ENCODE measurements at places on chromosomes 7 and 10.

GRCh38 chr7:149855361-149856305 is 17.5 kb downstream of the ZNF862 start:
- DNase-seq = no peak

DNA sequence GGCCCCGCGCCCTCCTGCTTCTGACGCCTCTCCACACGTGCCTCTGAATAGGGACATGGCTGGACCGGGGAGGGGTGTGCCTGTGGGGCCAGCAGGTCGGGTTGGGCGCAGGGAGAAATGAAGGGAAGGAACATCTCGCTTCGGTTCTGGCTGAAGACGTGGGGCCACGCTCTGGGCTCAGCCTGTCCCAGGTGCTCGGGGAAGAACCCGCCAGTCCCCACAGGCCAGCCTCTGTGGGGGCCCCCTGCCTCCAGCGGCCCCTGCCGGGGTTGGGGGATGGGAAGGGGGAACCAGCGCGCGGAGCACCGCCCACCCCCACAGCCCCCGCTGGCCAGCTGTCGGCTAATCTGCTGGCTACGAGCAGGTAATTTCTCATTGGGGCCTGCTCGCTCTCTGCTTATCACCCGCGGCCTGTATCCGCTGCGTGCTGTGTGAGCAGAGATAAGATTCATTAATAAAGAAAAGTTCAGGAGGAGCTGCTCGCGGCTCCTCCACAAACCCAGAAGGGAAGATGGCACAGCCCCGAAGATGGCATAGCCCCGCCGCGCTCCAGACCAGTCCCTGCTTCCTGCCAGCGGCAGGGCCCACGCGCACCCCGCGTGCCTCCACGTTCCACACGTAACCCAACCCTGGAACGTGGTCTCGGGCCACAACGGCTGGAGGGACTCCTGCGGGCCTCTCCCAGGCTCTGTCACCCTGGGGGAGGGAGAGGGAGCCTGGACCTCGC is 186.2 kb downstream of the ELFN1 start:
- no peak for DNase-seq

DNA sequence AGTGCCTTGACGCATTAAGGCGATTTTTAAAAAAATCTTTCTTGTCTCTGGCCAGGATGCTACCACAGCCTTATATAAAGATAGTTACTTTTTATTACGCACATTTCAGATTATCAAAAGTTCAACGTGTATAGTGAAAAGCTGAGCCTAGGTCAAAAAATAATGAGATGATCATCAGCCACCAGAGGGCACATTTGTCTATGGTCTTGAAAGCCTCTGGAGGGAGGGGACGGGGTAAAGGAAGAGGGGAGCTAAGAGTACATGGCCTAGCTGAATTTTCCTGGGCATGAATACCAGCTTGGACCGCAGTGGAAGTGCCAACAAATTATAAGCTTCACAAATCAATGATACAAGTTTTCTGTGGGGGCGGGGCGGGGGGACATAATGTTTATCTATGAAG is 285.9 kb upstream of the SMIM30 start:
- DNase-seq = no peak

DNA sequence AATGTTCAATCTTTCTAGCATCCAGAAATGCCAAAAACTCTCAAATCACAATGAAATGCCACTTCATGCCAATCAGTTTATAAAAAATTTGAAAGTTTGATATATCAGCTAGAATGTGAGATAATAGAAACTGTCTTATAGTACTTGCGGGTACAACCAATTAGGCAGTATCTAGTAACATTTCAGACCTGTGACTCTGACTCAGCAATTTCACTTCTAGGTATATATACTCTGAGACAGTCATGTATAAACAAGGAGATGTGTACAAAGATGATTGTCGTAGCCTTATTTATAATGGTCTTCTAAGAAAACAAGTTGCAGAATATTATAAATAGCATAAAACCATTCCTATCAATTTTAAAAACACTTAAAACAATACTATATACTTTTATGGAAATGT is 252.3 kb upstream of the PODXL start:
- DNase-seq = no peak

DNA sequence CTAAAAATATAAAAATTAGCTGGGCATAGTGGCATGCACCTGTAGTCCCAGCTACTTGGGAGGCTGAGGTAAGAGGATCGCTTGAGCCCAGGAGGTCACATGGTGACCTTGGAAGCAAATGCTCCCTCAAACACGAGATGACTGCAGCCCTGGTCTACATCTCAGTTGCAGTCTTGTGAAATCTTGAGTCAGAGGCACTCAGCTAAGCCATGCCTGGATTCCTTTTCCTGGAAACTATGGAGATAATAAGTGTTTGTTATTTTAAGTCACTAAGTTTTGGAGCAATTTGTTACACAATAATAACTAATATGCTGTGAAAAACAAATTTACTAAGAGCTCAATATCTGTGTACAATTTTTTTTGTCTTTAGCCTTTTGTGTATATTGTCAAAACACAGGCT is 284.3 kb upstream of the KAT6B start:
- DNase-seq = no peak

DNA sequence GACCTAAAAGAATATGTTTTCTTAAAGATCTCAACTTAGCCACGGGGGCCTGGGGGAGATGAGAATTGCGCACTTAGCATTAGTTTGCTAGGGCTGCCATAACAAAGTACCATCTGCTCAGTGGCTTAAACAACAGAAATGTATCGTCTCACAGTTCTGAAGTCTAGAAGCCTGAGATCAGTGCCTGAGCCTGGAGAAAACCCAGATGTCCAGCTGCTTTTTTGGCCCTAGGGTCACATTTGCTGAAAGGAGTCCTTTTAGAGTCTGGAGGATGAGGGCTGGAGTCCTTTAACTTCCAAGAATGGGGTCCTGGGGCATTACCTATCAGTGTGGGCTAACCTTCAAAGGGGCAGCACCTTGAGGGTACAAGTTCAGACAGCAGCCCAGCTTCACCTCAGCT is 48.2 kb downstream of the SMURF1 start:
- no peak for DNase-seq

- DNase-seq = no peak
These were observed 29.0 kb downstream of the DENND2A start for GRCh38 chr7:140611641-140612040.

- no peak for DNase-seq
These were observed 256.2 kb downstream of the ELFN1 start for GRCh38 chr7:1925973-1926907.

DNA sequence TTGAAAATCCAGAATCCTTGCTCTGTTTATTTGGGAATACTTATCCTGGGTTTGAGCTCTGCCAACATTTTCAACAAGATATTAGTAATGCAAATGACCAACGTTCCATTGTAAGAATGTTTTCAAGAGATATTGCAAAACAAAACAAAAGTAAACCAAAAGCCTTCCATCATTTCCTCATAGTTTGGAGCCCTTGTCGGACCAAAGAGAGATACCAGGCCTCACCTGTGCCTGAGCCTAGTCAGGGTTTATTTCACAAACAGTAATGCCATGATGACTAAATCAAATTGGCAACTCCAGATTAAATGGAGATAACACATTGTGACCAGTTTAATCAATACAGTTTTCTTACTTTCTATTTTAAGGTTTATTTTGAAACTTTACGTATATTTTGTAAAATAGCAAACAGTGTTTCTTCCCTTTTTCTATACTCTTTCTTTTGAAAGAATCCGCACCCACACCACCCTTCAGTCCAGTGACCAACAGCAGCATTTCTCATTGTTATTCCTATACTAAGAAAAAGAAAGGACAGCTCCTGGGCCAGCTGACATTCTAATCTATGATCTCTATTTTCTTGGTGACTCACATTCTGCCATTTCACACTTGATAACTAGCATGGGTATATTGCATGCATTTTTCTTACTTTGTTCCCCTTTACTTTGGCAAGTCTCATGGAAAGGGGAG is 168.5 kb upstream of the MEOX2 start:
- no peak for DNase-seq

DNA sequence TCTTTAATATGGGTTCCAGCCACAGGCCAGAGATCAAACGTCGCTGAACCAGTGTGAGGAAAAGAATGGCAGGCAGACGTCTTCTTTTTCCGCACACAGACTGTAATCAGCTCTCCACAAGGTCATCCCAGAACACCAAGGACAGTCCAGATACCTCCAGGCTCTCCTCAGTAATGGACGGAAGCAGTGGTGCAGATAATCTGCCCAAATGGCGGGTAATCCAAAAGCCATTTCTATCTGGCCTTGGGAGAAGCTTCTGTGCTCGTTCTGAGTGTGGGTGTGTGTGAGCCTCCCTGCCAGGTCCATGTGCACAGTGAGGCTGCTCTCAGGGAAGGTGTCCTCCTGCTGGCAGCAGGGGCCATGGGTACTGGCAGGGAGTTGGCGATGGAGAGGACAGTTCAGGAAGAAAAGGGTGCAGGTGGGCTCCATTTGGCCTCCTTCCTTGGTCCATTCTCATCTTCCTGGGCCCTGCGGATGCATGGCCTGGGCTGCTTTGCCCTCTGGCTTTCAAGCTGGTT is 15.6 kb upstream of the TEX36 start:
- no peak for DNase-seq

GRCh38 chr7:3464900-3465622 is 164.0 kb downstream of the SDK1 start:
- DNase-seq = no peak

- DNase-seq = no peak
These were observed 25.8 kb upstream of the PIP4K2A start for GRCh38 chr10:22740180-22740579.

GRCh38 chr7:121178869-121179497 is 149.8 kb upstream of the WNT16 start:
- DNase-seq = no peak

GRCh38 chr7:156947120-156947843 is 2.2 kb upstream of the NOM1 start:
- DNase-seq = no peak

DNA sequence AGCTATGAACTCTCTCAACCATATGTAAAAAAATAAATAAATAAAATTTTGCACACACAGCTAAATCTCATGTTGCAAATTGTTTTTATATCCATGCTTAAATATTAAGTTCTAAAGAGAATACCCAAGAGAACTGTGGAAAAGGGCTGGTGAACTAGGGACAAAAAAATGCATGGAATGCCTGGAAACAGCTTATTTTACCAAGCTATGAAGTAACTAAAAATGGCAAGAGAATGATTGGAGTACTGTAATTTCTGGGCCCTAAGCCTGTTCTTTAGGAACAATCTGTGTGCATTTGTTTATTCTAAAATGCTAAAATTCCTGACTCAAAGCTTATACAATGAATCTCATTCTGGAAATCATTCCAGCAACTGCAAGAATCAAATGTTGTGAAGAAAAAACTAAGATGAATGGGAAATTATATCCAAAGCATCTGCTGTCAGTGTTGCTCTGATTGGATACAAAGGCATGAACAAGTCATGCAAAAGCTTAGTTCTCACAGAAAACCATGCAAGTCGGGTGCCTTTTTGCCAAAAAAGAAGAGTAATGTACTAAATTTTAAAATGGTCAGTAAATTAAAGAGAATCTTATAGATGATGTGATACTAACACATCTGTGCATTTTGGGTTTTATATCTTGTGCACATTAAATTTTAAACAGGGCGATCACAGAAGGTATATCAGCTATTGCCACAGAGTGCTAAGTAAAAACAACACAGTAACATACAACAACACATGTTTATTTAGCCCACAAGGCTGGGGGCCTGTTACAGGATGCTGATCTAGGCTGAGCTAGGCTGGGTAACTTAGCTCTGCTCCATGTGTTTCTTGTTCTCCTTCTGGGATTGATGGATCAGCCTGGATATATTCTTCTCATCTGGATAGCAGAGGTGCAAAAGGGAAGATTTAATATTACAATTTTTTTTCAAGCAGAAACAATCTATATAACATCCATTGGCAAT is 453.5 kb upstream of the SEMA3A start:
- no peak for DNase-seq

- no peak for DNase-seq
These were observed 48.8 kb downstream of the PLPP4 start for GRCh38 chr10:120505866-120506265.

GRCh38 chr7:98229991-98230745 is 18.9 kb downstream of the BHLHA15 start:
- no peak for DNase-seq

GRCh38 chr7:74039337-74039736 is 11.4 kb downstream of the ELN start:
- no peak for DNase-seq

DNA sequence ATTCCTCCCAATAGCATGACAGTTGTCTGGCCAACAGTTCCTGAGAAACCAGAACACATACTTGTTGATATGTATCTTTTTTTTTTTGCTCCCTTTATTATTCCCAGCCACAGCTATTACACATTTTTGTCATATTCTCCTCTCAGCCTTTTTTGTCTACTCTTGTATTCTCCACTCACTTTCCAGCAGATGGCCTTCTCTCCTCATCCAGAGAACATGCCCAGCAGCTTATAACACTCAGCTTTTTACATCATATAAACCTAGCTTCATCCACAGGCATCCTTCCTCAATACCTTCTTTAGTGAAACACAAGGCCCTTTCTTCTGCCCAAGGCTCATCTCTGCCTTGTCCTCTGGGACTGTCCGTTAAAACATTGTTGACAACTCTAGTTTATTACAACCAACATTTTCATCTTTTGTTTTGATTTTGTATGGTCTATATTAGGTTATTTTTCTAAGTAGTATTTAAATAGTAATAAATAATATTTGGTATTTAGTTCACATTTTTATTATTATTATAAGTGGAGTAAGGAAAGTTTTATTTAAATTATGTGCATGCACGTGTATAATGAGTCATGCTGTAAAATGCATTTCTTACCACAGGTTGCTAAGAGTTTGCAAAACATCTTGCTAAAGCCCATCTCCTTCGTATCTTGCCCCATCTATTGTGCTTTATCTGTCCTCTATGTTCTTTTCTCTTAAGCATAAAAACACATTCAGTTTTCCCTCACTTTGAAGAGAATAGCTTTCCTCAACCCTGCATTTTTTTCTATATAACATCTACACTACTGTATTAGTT is 101.5 kb downstream of the ORC5 start:
- no peak for DNase-seq

DNA sequence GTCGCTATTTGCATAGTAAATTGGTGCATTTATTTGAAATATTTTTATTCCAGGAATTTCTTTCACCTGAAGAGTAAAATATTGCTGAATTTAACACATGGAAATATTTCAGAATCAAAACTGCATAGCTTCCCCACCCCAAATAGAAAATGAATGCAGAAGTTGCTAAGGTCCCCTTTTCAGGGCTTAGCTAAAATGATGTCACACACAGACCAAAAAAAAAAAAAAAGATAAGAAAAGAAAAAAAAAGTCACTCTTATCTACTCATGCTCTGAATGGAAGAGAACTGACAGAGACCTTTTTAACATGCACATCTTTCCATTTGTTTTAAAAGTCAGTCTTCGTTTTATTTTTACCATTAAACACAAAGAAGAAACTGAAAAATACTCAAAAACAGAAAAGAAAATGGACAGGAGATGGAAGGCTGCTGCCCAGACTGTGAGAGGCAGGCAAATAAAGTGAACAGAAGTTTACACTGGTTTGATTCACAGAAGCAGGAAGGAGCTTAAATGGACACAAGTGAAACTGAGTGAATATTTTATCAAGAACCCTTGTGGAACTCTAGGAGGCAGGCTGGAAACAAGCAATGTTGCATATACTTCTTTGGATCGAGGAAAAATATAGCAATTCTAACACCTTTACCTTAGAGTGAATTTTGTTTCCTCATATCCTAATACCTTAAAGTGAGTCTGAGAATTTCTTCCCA is 32.0 kb downstream of the PSMC2 start:
- no peak for DNase-seq

Data from NCI-H187 treated with DMSO at 0.1 percent for 48 hours (cell line).